Activated naive CD4-positive, alpha-beta T cell (primary cell): ENCODE measurements at places on chromosomes 7 and 10.

GRCh38 chr7:4607311-4607729, 74.8 kb upstream of the FOXK1 start:
- DNase-seq: no peak

DNA sequence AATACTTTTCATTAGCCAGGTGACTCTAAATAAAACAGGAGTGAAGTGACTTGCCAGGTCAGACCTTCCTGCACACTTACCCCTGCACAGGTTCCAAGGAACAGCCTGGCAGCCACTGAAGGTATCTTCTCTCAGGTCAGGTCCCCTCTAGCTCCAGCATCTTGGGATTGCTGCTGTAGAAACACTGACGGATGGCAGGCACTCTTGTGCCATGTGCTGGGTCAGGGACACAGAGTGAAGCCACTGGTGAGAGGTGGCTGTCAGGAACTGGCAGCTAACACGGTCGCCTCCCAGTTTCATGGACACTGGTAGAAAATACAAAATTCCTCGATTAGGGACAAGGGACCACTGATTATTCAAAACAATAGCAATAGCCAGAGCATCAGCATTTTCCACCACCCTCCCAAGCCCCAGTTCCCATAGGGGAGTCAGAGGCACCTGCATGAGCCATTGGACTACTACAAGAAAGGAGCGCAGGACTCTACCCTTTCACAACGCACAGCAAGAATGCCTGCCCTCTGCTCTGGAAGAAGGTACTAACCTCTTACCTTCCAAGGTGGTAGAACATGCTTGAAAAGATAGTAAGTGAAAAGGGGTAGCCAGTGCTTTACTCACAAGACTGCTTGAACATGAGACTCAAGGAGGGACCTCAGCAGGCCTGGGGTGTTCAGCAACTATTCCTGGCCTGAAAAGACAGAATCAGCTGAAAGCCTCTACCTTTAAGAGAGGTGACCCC, 5.1 kb upstream of the MYO1G start:
- no peak for DNase-seq

GRCh38 chr10:35425595-35425994, 89.3 kb downstream of the CCNY start:
- DNase-seq: no peak

- DNase-seq: no peak
Measured at GRCh38 chr10:106175760-106176377, 988.6 kb downstream of the SORCS1 start.

- DNase-seq: no peak
Measured at GRCh38 chr7:22564511-22565045, 64.6 kb upstream of the STEAP1B start.

- DNase-seq: no peak
Measured at GRCh38 chr10:63819753-63820329, 298.6 kb downstream of the REEP3 start.

GRCh38 chr7:150407588-150408392, 28.7 kb downstream of the ZNF775 start:
- no peak for DNase-seq
